ENCODE measurements at places on chromosomes 12 and 14.

DNA sequence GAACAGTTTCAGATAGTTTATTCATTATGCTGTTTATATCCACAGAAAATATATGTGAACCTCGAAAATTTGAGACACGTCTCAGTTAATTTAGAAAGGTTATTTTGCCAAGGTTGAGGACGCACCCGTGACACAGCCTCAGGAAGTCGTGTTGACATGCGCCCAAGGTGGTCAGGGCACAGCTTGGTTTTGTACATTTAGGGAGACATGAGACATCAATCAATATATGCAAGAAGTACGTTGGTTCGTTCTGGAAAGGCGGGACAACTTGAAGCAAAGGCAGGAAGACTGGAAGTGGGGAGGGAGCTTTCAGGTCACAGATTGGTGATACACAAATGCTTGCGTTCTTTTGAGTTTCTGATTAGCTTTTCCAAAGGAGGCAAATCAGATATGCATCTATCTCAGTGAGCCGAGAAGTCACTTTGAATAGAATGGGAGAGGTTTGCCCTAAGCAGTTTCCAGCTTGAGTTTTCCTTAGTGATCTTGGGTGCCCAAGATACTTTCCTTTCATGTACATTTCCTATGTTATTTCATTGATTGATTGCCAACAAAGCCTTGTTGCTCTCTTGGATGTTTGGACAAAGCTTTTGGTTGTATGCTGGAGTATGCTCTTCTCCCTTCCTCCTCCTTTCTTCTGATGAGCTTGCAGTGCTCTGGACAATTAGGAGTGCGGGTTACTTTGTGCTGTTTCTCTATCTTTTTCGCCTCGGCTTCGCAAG, 3.2 kb downstream of the SNAPC1 start:
- DNase-seq, result no peak

DNA sequence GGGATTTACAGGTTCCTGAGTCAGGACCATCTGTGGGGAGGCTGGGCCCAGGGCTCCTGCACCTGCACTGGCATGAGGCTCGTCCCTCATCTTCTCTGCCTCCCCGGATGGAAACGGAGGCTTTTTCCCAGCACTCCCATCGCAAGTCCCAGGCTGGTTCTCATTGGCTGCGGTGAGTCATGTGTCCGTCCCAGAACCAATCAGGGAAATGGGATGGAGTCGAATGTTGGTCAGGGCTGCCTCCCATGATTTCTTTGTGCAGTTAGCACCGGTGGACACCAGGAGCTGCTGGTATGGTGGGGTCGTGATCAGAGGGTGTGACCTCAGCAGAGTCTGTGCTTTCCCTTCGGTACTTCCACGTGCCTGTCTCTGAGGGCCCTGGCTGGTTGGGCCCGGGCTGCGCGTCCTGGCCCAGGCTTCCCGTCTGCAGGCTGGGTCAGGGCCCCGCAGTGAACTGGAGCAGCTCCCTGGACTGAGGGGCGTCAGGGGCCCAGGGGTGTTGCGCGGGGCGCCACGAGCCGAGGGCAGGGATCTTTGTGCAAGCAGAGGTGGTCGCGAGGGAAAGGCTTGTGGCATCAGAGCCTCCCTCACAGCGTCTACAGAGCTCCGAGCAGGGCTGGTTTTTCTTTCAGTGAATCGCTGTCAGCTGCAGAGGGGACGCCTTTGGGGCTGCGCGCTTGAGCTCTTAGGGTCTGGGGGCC, 168.1 kb downstream of the ADGRD1 start:
- no peak for DNase-seq

DNA sequence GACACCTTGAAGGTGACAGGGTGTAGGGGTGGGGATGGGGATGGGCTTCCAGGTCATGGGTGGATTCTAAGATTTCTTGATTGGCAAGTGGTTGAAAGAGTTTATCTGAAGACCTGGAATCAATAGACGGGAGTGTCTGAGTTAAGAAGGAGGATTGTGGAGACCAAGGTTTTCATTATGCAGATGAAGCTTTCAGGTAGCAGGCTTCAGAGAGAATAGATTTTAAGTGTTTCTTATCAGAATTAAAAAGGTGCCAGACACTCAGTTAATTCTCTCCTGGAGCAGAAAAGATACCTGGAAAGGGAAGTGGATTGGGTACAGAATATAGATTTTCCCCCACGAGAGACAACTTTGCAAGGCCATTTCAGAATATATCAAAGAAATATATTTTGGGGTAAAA, 211.7 kb upstream of the PRICKLE1 start:
- no peak for DNase-seq

DNA sequence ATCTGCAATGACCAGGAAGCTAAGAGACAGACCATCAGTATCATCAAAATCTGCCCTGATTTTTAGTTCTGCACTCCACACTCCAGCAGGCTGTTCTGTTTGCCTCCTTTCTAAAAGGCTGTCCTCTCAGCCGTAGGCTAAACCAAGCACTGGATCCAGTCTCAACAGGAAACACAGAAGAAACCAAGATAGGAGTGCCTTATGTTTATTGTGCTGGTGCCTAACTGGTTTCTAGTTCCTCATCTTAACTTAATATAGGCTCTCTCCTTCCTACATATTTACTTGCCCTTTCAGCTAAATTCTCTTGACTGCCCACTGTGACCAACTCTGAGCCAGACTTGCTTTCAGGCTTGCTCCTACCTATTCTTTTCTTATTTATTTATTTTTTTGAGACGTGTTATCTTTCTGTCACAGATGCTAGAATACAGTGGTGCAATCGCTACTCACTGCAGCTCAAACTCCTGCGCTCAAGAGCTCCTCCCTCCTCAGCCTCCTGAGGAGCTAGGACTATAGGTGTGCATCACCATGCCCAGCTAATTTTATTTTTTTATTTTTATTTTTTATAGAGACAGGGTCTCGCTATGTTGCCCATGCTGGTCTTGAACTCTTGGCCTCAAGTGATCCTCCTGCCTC, 30.8 kb downstream of the GALNT4 start:
- no peak for DNase-seq

- DNase-seq, result no peak
Measured at GRCh38 chr12:91918431-91918830, 227.2 kb downstream of the BTG1 start.

DNA sequence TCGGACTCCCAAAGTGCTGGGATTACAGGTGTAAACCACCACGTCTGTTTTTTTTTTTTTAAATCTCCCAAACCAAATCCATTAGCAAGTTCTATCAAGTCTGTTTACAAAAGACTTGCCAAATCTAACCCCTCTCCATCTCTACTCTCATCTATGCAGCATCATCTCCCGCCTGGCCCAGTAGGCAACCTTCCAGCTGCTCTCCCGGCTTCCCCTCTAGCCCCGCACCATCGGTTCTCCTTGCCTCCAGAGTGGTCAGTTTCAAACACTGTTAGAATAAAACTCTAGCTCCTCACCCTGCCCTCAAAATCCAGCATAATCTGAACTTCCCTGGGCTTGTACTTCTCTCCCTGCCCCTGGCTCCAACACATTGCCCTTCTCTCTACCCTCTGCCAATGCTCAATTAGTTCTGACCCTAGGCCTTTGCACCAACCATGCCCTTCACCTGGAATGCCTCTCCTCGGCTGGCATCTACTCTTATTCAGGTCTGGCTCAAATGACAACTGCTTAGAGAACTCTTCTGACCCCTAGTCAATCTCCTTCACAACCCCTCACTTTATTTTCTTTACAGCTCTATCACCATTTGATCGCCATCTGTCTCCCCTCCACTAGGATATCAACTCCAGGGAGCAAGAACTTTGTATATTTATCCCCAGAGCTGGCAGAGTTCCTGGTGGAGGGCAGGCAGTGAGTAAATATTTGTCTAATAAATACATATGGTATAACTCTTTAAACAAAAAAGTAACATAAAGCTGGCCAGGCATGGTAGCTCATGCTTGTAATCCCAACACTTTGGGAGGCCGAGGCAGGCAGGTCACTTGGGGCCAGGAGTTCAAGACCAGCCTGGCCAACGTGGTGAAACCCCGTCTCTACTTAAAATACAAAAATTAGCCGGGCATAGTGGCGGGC, 4.9 kb downstream of the WSB2 start:
- no peak for DNase-seq

DNA sequence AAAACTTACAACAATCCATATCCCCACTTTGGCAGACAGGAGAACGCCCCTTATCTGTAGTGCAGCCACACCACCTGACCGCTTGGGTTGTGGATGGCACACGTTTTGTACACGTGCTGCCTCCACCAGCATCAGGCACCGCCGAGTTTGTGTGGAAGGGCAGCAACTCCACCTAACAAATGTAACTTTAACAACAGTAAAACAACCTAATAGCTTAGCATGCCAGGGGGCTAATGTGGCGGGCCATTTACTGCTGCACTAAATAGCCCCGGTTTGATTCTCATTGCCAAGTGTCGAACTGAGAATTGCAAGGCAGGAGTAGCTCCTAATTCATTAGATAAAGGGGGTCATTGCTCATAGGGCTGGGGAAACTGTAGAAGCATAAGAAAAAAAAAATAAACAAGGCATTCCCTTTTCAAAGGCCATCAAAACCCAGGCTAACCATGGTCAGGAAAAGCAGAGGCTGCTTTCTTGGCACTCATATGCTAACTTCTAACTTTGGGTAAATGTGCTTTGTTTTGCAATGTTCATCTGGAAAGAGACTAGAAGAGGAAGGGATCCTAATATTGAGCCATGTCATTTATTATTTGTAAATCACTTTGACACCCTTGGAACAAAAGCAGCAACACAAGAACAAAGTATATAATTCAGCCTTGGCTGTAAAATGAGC, 279.7 kb upstream of the SOX5 start:
- no peak for DNase-seq

- no peak for DNase-seq
Measured at GRCh38 chr14:68922886-68923285, 56.2 kb downstream of the ACTN1 start.

- DNase-seq, result no peak
Measured at GRCh38 chr14:53183611-53184010, 30.5 kb upstream of the DDHD1 start.

GRCh38 chr12:95473231-95473883, 595 bp upstream of the METAP2 start:
- DNase-seq, result peak; percentile 38

DNA sequence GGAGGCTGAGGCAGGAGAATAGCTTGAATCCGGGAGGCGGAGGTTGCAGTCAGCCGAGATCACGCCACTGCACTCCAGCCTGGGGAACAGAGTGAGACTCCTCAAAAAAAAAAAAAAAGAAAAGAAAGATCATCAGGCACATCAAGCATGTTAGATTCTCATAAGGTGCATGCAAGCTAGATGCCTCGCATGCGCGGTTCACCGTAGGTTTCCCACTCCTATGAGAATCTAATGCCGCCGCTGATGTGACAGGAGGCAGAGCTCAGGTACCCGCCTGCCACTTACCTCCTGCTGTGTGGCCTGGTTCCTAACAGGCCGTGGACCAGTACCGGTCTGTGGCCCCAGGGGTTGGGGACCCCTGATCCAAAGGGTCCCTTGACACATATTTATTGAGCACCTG, 7.0 kb downstream of the ACVR1B start:
- DNase-seq, result no peak

- no peak for DNase-seq
Measured at GRCh38 chr14:39492267-39492666, 60.0 kb upstream of the FBXO33 start.

GRCh38 chr12:106288101-106288493, 14.4 kb upstream of the TCP11L2 start:
- DNase-seq, result no peak

DNA sequence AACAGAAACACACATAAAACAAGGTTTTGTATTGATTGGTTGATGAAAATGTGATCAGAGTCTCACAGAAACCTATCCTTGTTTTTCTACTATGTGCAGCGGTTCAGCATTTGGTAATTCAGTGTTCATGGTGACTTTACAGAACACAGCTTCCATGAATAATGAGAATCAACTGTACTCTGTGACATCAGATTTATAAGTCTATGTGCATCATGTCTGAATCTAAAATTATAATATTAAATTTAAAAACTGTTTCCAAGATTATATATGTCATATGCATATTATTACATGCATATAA, 104.3 kb downstream of the SLC16A7 start:
- DNase-seq, result no peak

GRCh38 chr14:57847096-57847495, 18.8 kb downstream of the SLC35F4 start:
- DNase-seq, result no peak

DNA sequence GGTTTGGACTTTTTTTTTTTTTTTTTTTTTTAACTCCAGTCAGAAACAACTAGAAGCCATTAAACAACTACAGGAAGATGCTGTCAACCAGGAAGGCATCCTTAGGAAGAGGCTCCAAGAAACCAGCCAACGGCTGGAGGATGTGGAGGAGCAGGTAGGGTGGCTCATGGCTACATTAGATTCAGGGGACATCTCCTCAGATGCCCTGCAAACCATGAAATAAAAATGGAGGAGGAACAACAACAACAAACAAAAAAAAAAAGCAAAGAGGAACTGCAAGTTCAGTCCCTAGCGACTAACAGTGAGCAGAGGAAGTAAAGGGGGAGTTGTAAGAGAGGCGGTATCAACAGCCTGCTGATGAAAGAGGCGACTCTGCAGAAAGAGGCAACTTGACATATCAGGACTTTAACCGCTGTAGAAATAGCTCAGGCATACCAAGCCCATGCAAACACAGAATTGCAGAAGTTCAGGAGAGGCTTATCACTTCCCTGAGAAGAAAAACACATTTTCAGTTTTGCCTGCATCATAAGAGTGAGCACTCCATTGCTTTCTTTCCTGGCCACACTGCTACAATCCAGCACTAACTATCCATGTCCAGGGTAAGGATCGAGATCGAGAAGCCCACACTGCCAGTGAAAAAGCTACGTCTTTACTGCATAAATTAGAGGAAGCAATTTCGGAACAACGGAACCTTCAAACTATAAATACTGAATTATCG, 103.5 kb upstream of the BCAT1 start:
- DNase-seq, result peak; percentile 84

GRCh38 chr14:100651999-100652508, 64.8 kb upstream of the BEGAIN start:
- no peak for DNase-seq

DNA sequence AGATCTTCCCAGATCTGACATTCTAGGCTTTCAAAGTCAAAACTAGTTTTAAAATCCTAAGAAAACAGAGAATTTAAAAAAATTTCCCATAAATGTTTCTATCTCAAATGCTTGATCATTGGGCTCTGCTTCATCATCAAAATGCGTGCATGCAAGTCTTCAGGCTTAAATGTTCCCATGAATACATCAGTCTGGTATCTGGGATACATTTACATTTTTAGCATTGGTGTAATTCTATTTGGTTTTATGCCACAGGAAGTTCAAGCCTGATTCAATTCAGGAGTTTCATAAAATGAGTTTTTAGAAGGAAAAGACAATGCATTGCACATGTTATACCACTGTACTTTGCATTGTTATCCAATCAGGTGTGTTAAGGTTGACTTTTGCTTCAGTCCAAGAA, 336.4 kb downstream of the PCNX1 start:
- no peak for DNase-seq

GRCh38 chr14:37985826-37986470, 221.8 kb upstream of the SSTR1 start:
- peak; percentile 72 for DNase-seq

Data from CD4-positive, alpha-beta T cell treated with Interleukin-4 for 4 hours (primary cell).